ENCODE measurements at places on chromosomes 6 and 20.
A peak's percentile ranks its signal among the peaks of the same experiment; 100 is the strongest.

GRCh38 chr6:26065952-26066380 lies 21.3 kb upstream of the HFE start:
- DNase-seq: peak; percentile 84

GRCh38 chr20:49790077-49790798 lies 22.4 kb upstream of the SLC9A8 start:
- no peak for DNase-seq

- peak; percentile 82 for DNase-seq
These were observed 535 bp downstream of the EXOC2 start for GRCh38 chr6:692356-692851.

- DNase-seq: no peak
These were observed 50.0 kb upstream of the DTNBP1 start for GRCh38 chr6:15712797-15713196.

DNA sequence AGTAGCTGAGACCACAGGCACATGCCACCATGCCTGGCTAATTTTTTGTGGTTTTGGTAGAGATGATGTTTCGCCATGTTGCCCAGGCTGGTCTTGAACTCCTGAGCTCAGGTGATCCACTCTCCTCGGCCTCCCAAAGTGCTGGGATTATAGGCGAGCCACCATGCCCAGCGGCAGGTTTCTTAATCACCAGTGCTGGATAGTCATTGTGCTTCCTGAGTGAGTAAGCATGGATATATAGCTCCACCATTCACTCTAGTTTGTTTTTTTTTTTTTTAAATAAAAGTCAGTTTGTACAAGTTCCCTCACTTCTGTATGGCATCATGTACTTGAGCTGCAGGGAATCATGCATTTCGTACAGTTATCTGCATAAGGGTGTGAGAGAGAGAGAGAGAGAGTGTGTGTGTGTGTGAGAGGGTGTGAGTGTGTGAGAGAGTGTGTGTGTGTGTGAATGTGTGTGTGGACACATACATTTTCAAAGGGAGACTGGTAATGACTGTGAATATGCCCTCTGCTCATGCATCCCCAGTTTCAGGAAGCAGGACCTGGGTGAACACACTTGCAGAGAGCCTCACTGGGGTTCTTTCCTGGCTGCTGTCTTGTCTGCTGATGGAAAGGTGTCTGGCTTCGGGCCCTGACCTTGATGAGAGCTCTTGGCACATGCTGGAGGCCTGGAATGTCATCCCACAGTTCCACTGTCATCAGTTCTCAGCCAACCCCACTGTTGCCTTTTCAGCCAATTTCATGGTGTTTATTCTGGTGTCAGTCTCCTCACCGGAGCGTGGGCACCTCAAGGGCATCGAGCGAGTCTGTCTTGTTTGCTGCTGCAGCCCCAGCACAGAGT lies 65.0 kb upstream of the XRN2 start:
- DNase-seq: no peak

GRCh38 chr6:167726043-167726621 lies 100.6 kb upstream of the AFDN start:
- DNase-seq: no peak

DNA sequence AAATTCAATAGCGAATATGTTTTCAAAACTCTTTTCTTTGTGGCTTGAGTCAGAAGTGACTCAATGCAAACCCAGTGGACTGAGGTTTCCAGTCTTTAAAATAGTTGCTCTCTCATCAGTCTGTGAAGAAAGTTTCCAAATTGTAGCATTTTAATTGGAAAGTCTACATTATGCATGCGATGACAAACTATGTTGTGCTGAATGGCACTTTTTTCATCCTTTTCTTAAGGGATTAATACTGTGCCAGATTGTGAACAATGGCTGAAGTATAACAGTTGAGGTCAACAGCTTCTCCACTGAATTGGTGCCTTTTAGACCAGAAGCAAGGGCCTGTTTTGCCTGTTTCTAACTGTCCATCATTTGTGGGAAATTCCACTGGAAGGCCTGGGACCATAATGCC lies 377.1 kb downstream of the BTBD9 start:
- DNase-seq: no peak

- DNase-seq: no peak
These were observed 46.5 kb upstream of the TRAF3IP2 start for GRCh38 chr6:111652156-111652555.

- DNase-seq: no peak
These were observed 37.4 kb upstream of the RPL7L1 start for GRCh38 chr6:42841844-42842584.

- DNase-seq: no peak
These were observed 979 bp upstream of the ABCF1 start for GRCh38 chr6:30570263-30570662.

Measured in CD4-positive, alpha-beta T cell treated with Interleukin-17A for 1 hour (primary cell).